Aorta (tissue), 5 donors: ENCODE measurements at places on chromosomes 5 and 9.

GRCh38 chr5:103060424-103060954, 59.4 kb downstream of the GIN1 start:
- DNase-seq: no peak

GRCh38 chr9:81526587-81526986, 162.8 kb downstream of the TLE1 start:
- DNase-seq: no peak

DNA sequence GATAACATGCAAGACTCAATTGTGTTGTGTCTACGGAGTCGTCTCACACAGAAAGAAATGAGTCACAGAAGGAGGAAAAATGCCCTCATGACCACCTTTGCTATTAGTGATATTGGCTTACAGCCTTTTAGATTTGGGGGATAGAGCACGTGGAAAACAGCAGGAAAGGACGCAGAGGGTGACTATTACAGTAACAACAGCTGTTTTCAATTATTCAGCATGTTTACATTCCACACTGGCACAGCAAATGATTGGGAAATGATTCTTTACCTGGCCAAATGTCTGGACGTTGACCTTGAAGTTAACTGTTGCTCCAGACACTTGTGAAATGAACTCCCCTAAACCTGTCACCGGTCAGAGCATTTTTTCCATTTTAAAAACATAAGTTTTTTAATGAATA, 46.8 kb downstream of the APTX start:
- no peak for DNase-seq

GRCh38 chr5:82855893-82856550, 221.2 kb downstream of the TMEM167A start:
- no peak for DNase-seq

DNA sequence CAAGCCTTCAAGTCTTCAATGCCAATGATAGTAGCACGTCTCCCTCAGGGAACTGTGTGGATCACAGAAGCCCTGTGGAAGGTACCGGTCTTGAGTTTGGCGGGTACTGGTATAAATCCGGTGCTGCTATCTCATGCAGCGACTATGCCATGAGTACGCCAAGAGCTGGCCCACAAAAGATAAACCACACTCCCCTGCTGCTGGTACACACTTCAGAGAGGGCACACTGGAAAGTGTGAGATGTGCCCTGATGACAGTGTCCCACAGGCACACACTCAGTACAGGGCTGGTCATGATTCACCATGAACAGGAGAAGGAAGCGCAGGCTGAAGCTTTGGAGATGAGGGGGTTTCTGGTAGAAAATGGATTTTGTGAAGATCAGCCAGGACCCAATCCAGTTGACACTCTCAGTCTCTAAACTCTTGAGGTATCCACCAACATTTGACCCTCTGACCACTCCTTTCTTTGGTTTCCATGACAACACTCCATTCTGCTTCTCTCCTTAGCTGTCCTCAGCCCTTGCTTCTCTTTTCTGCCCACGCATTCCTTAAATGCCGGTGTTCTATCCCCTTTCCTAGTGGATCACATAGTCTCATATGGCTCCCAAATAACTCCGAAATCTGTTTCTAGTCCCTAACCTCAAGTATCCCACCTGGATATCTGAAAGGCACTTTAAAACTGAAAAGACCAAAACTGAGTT, 5.1 kb downstream of the AMACR start:
- DNase-seq: no peak

- DNase-seq: no peak
These were observed 1650.5 kb upstream of the NUDT12 start for GRCh38 chr5:105213078-105213477.

DNA sequence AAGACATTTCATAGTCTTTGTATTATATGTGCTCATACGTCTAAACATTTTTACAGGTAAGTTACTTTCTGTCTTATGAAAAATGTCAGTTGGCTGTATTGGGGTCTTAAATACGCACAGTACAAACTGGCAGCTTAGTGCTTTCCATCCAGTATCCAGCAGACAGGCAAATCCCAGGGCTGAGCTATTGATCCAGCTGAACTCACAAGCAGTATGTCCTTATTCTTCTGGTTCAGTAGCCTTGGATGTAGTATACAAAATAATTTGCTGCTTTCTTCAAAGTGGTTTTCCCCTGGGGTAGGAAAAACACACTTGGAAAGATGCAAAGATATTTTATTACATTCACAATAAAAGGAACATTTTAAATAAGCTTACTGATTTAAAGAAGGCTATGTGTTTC, 617.2 kb downstream of the NR2F1-AS1 start:
- no peak for DNase-seq

- DNase-seq: no peak
These were observed 104.7 kb upstream of the PANK3 start for GRCh38 chr5:168683927-168684295.

GRCh38 chr5:103793595-103794182, 231.1 kb upstream of the NUDT12 start:
- no peak for DNase-seq

- DNase-seq: no peak
These were observed 4.5 kb downstream of the RAB14 start for GRCh38 chr9:121197132-121197531.

- DNase-seq: no peak
These were observed 1.3 kb downstream of the SLC1A1 start for GRCh38 chr9:4491626-4491975.

- DNase-seq: no peak
These were observed at the start of gene ABCA2 for GRCh38 chr9:137027369-137028262. Gene ABCA2, minus strand, starts transcription at chr9:137028237. Its CDS starts 97 bp downstream, at chr9:137028140.

DNA sequence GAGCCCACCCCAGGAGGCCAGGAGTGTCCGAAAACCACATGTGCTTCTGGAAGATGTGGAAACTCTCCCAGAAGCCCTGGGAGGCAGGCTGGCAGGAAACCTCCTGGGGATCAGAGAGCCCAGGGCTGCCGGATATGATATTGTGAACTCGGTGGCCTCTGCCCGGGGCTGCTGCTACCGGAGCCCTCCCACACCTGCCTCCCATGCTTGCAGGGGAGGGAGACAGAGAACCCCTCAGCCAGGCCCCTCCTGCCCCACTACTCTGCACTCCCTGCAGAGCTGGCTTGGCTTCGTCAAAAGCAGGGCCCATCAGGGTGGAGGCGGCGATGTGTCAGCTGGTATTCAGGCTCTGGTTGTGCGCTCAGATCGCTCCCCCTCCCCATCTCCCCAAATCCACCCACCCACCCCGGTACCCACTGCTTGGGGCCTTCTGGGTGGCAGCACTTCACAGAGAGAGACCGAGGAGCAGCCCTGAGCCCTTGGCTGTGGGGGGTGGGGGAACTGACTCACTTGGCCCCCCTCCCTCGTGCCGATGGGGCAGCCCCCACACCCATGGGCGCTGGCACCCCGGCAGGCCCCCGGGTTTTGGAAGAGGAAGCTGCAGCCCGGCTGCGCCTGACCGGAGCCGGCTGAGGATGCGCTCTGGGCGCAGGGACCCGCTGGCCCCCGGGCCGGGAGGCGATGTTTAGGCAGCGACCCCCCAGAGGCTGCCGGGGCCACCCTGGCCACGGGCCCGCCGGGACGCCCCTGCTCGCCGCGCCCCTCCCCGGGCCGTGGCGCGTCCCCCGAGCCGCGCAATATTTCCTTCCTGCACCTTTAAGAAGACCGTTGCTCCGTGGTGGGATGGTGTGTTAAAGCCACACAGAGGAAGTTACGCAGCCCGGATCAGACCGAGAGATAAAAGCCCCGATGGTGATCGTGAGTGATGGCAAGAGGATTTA, 786 bp upstream of the NTNG2 start:
- DNase-seq: no peak

GRCh38 chr5:153888781-153889180, 149.9 kb downstream of the FAM114A2 start:
- DNase-seq: no peak

DNA sequence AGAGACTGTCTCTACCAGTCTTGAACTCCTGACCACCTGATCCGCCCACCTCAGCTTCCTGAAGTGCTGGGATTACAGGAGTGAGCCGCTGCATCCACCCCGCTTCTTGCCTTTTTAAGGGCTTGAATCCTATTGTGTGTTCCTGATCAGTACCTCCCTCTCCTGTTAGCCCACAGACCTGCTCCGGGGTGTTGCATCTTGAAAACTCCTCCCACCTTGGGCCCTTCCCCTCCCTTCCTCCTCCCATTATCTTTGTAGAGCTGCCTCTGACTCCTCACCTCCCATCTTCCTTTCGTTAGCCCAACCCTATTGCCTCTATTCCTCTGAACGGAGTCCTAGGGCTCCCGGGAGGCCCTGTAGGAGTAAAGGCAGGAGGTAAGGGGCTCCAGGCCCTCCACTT, 48.5 kb upstream of the NEK6 start:
- DNase-seq: peak; percentile 23

DNA sequence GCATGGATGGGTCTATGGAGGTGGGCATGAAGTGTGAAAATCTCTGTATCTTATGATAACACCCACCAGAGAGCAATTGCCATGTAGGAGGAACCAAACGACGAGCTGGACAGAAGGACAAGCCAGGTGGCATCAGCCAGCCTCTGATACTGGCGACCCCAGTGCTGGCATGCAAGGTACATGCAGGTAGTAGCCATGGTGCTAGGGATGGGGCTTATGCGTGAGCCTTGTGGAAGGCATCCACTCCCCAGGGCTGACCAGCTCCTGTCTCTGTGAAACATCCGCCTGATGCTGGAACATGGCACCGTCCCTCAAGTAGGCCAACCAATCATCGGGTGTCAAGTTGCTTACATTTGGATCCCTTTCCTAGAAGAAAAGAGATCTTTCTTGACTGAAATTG, 412.9 kb downstream of the GADD45G start:
- DNase-seq: no peak

DNA sequence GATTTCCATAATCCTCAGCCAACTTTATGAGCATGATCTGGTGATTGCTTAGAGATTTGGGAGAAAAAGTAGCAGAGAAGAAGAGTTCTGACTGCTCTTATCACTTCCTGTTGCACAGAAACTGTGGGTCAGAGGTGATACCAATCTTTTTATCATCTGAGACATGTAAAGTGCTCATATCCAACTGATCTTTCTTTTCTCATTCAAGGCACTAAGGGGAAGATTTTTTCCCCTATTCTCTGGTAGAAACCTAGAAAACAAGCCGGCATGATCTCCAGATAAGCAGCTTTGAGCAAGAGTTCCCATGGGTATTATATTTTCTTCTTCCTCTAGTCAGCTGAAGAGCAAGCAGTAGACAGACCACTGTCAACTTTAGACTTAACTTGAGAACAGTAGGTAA, 29.0 kb upstream of the GPR150 start:
- no peak for DNase-seq

- DNase-seq: no peak
These were observed 476.6 kb upstream of the EDIL3 start for GRCh38 chr5:84861306-84861705.

GRCh38 chr9:136533775-136534157, 12.1 kb downstream of the NOTCH1 start:
- DNase-seq: peak; percentile 77

DNA sequence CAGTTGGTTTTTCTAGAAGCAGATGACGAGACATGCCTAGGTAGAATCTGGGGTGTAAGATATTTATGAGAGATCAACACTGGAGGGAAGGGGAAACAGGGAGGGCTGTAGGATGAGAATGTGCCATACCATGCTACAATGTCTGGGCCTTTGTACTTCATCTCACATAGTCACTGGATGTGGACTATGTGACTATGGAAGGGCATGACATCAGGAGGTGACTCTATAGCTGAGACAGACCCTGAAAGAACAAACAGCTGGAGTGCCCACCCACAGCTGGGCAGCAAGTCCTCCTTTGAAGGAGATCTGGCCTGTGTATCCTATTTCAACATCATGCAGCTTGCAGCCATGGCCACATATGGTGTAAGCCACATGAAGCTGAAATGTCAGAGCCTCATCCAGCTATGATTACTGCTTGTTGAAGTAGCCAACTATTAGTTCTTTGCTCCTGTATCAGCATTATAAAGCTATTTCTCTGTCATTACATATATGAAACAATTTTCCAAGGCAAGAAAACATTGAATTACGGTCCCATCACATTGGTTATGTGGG, 46.2 kb upstream of the KIF2A start:
- no peak for DNase-seq

DNA sequence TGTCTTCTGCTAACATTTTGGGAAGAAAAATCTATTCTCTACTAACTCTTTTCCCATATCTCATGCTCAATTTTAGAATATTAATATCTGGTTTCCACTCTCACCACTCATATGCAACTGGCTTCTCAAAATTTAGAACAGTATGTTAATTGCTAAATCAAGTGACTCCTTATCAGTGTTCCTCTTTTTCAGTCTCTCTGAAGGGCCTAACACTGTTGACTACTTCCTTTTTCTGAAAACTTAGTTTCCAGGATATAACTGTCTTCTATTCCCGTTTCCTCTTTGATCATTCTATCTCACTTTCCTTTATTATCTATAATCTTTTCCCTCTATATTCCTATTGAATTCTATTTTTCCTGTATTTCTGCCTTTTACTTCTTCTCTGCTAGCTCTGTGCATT, 1717.2 kb upstream of the C9orf72 start:
- no peak for DNase-seq

DNA sequence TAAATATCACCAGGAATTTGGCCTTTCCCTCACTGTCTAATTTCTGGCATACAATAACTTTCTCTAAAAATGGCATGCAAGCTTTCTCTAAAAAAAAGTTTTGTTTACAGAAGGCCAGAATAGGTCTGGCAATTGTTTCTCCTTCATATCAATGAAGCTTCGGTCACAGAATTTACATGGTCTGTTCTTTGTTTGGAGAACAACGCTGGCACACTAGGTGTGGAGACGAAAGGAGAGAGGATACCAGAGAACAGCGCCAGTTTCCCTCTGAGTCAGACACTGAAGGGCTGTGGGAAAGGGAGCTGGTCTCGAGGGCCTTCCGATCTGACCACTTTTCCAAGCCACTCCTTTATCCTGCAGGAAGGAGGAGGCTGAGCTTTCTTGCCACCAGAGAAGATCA, 60.1 kb upstream of the ITGA1 start:
- DNase-seq: peak; percentile 52

DNA sequence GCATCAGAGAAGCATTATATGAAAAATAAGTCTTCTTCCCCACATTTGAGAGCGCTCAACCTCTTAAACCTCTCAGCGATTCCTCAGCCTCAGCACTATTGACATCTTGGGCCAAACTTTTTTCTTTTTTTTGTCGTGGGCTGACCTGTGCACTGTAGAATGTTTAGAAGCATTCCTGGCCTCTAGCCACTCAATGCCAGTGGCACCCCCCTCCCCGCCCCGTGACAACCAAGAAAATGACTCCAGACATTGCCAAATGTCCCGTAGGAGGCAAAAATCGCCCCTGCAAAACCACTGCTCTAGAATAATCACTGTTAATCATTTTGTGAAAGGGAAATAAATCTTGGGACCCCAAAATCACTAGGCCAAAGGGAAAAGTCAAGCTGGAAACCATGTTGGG, 129.1 kb upstream of the BOD1 start:
- no peak for DNase-seq

GRCh38 chr5:128673411-128673957, 135.4 kb upstream of the FBN2 start:
- DNase-seq: no peak

- no peak for DNase-seq
These were observed 41.2 kb upstream of the PTGS1 start for GRCh38 chr9:122329597-122329996.
